Cardiac septum (tissue), 1 donor: ENCODE measurements at places on chromosomes 6 and 20. TPM values are rescaled to one million over a fixed set of nuclear protein-coding genes. Genes with fewer than 3 reads are reported as not detected.

PPIL6 gene
- 1.2 TPM for total RNA-seq

RAB44 gene
- total RNA-seq, result 0.11 TPM

MATN4 gene
- not detected for total RNA-seq

SSTR4 gene
- total RNA-seq, result not detected

PAX1 gene
- total RNA-seq, result 0.35 TPM

FOXS1 gene
- 6.1 TPM for total RNA-seq

EYA4 gene
- total RNA-seq, result 24.2 TPM

FOXP4 gene
- total RNA-seq, result 20.3 TPM

TFAP2D gene
- total RNA-seq, result not detected

B3GAT2 gene
- total RNA-seq, result not detected

TNF gene
- 0.38 TPM for total RNA-seq

CENPW gene
- 0.83 TPM for total RNA-seq

TPX2 gene
- 0.78 TPM for total RNA-seq

PNLDC1 gene
- total RNA-seq, result not detected

POM121L2 gene
- not detected for total RNA-seq

B3GALT4 gene
- total RNA-seq, result 9.3 TPM

XKR7 gene
- not detected for total RNA-seq

MAFB gene
- 6.8 TPM for total RNA-seq

MYBL2 gene
- total RNA-seq, result 0.13 TPM

CLPSL2 gene
- total RNA-seq, result not detected

MRPL18 gene
- 53.1 TPM for total RNA-seq

SIM1 gene
- total RNA-seq, result 0.16 TPM

EPM2A gene
- total RNA-seq, result 42.9 TPM
